ENCODE measurements at places on chromosomes 4 and X.

DNA sequence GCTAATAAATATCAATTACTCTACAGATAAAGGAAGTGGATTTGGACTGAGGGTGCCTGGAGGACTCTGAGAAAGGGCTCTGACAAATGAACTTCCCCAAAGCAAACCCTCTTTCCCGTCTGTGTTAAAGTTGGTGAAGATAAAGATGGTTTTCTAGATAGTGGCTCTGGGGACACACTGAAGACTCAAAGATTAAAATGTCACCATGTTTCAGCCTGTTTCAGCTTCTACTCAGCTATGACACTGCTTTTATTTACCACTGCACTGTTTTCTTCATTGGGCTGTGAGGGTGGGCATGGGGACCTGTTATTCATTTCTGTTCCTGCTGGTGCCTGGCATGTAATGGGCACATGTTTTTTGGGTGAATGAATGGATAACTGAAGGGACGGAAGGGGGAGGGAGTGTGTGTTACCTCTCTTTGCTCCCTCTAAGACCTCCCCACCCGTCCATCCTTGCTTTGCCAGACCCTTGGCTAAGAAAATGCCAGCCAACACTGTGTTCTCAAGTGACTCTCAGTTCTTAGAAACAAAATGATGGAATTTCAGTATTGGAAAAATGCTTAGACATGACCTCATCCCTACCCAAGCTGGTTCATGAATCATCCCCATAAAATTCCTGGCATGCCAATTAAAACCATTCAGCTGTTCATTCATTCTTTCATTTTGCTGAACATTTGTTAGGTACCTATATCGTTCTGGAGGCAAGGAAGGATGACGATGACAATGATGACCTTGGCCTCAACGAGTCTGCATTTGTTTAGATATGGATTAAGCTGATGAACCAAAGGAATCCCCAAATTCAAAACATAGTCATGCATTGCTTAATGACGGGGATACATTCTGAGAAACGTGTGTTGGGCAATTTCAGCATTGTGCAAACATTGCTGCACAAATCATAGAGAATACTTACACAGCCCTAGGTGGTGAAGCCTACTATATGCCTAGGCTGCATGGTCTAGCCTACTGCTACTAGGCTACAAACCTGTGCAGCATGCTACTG is 13.4 kb upstream of the STK32B start:
- no peak for DNase-seq

DNA sequence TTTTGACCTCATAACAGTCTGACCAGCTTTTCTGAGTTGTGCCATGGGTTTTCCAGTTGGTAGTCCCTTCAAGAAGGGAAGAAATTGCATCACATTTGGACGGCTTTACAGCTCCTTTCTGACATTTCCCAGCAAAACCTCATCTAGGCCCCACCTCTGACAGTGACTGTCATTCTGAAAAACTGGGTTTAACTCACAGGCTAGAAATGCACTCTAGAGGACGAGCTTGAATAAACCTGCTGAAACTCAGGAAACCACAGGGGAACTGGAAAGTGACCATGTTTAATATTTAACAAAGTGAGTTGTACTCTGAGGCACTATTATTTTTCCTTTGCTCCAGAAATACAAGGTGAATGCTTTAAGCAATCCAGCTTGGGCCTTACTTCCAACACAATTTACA is 434.3 kb upstream of the RASGEF1B start:
- DNase-seq = no peak

DNA sequence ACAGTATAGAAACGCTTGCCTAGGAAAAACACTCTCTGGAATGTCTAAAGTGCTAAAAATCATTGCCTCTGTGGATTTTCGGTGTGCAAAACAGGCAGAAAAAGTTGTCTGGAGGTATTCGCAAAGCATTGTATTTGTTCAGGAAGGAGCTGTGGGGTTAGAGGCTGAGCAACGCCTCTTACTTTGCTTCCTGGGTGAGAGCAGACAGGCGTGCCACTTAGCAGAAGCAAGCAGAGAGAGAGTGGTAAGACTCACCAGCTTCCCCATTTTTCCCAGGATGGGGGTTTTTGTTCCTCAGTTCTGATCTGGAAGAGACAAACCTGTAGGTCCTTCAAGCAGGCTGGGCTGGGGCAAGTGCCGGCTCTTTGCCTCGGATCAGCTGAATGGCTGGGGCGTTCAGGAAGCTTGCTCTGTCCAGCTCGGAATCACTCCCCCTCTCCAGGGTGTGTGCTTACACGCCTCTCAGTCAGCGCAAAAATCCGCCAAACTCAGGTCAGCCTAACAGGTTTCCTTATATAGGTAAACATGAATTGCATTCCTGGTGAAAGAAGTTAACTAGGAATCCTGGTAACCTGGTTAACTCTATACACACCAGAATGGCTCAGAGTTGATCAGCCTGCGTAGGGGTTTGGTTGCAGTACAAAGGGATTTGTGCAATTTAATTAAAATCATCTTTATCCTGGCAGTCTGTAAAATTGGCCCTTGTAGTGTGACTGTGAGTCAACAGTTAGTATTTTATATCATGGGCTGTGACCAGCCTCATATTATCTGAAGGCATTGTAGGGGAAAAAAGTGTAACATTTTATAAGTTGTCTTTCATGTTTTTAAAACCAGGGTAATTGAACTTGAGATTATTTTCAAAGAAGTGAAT is 213.1 kb upstream of the MID1 start:
- DNase-seq = no peak

DNA sequence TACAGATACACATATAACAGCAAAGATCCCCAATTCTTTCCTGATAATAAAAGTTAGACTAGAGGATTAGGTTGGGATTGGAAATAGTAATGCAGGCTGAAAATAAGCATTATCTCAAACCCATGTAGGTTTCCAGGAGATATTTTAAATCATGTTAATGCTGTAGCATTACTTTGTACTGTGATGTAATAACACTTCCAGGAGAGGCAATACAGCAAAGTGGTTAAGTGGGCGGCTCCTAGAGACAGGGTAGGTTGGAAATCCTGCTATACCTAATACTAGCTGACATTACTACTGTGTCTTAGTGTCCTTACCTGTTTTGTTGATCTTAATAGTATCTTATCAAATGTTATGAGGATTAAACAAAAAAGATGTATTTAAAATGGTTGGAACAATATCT is 9.6 kb downstream of the PAICS start:
- DNase-seq = no peak

DNA sequence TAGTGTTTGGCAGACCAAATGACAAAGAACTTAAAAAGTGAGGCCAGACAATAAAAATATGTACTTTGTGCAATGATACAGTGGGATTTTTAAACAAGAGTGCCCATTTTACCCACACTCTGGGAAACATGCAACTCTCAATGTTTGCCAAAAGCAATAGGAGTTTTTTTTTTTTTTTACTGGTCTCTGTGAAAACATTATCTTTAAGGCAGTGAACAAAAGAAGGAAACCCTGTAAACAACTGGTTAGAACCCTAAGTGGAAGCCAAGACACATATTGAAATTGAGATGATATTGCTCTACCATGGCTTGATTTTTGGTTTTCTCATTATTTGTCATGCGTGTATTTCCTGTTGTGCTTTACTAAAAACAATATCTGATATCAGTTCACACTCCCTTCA is 67.2 kb upstream of the PPP3CA start:
- no peak for DNase-seq

DNA sequence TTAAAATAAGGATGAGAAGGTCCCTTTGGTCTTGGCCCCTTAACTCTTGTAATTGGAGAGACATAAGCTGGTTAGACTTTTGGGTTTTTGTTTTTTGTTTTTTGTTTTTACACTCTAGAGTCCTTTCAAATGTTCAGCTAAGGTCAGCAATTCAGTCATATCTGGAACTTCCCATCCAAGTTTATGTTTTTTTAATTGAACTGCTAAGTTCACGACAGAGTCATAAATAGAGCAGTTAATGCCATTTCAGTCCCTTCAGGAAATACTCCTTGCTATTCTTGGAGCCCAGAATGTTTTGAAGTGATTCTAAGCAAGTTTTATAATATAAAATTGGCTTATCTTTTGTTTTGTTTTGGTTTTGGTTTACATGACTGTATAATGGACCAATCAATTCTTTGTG is 329.4 kb upstream of the PABPC4L start:
- DNase-seq = no peak

DNA sequence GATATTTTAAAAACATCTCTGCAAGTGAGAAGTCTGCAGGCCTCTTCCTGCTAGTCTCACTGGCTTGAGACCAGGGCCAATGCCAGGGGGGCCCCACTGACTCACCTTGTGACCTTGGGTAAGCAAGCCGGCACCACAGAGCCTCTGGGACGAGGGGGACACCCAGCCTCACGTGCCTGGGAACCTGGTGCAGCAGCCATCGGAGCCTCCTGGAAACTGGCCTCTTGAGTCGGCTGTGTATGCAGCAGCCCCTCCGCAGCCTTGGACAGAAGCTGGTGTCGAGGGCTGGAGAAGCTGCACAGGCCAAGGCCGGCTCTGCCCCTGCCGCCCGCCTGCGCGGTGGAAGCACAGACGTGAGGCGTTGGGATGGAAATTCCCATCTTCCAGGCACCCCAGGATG is 8.7 kb downstream of the TADA2B start:
- DNase-seq = no peak

- no peak for DNase-seq
Observed at GRCh38 chr4:93030670-93031069, 726.9 kb downstream of the GRID2 start.

DNA sequence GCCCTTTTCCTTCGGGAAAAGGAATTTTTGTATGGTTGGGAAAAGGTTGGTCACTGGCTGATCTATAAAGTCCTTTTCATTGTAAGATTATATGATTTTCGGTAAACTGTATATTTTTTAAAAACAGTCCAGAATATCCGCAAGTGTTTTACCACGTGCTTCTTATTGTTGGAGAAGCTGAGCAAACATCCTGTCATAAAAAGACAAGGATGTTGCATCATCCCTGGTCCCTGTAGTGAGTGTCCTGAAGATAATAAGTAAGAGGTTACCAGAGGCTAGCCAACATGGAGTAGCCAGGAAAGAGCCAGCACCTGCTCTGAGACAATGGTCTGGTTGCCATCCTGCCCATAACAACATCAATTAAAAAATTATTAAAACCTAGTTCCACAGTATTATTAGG is 5.1 kb downstream of the CXCL9 start:
- DNase-seq = no peak

Measured in naive thymus-derived CD8-positive, alpha-beta T cell (primary cell).